ENCODE measurements at places on chromosomes 16 and 17. TPM values are rescaled to one million over a fixed set of nuclear protein-coding genes. Genes with fewer than 3 reads are reported as not detected.

UTS2R gene
- total RNA-seq = 3.2 TPM

TAT gene
- not detected for total RNA-seq

GALK1 gene
- 14.5 TPM for total RNA-seq

ANKFN1 gene
- 3.5 TPM for total RNA-seq

NPW gene
- total RNA-seq = 2.0 TPM

RTN4RL1 gene
- 18.1 TPM for total RNA-seq

SPEM2 gene
- total RNA-seq = not detected

NPIPA5 gene
- not detected for total RNA-seq

CA5A gene
- not detected for total RNA-seq

CCL15 gene
- not detected for total RNA-seq

FA2H gene
- total RNA-seq = 0.38 TPM

MYBBP1A gene
- total RNA-seq = 34.9 TPM

MYH3 gene
- 774 TPM for total RNA-seq

VTN gene
- 7.7 TPM for total RNA-seq

HBZ gene
- 2.2 TPM for total RNA-seq

ZNF652 gene
- total RNA-seq = 52.2 TPM

KRTAP17-1 gene
- total RNA-seq = not detected

TLCD3A gene
- 14.9 TPM for total RNA-seq

SLFN12L gene
- total RNA-seq = 0.77 TPM

ZPBP2 gene
- total RNA-seq = not detected

STH gene
- not detected for total RNA-seq

OR3A3 gene
- total RNA-seq = not detected

CD300LF gene
- 0.33 TPM for total RNA-seq

CLEC19A gene
- total RNA-seq = 29.2 TPM

PRSS33 gene
- total RNA-seq = 2.9 TPM

PITPNM3 gene
- total RNA-seq = 5.3 TPM

PIPOX gene
- 5.3 TPM for total RNA-seq

ABCA10 gene
- 10.1 TPM for total RNA-seq

C16orf92 gene
- not detected for total RNA-seq

CA4 gene
- total RNA-seq = 10.4 TPM

MGAT5B gene
- 9.8 TPM for total RNA-seq

C16orf96 gene
- 0.38 TPM for total RNA-seq

TRAP1 gene
- total RNA-seq = 84.4 TPM

ITPRIPL2 gene
- total RNA-seq = 25.5 TPM

RNF222 gene
- total RNA-seq = not detected

MAPK7 gene
- 29.1 TPM for total RNA-seq

ATP1B2 gene
- 62.5 TPM for total RNA-seq

PTGES3L gene
- 4.0 TPM for total RNA-seq

OTOP3 gene
- total RNA-seq = not detected

PIK3R5 gene
- total RNA-seq = 2.9 TPM

DNAJA2 gene
- 63.3 TPM for total RNA-seq

NPIPA2 gene
- 1.0 TPM for total RNA-seq

BOLA2B gene
- 50.9 TPM for total RNA-seq

ZNF19 gene
- 13.4 TPM for total RNA-seq

UBALD2 gene
- 6.8 TPM for total RNA-seq

CNGB1 gene
- 50.7 TPM for total RNA-seq

ALOX15 gene
- 2.9 TPM for total RNA-seq

NPIPA8 gene
- total RNA-seq = 76.3 TPM

ITGAD gene
- not detected for total RNA-seq

LGALS9C gene
- total RNA-seq = not detected

CACNG5 gene
- 64.4 TPM for total RNA-seq

CCDC200 gene
- total RNA-seq = not detected

TBC1D3G gene
- 2.2 TPM for total RNA-seq

TEKT5 gene
- total RNA-seq = 0.44 TPM

MPP3 gene
- 21.7 TPM for total RNA-seq

ABCC6 gene
- 3.0 TPM for total RNA-seq

SLC5A11 gene
- total RNA-seq = not detected

TANC2 gene
- total RNA-seq = 71.0 TPM

ZP2 gene
- total RNA-seq = 0.33 TPM

All from camera-type eye (tissue), 1 donor.